Stimulated activated CD8-positive, alpha-beta memory T cell treated with anti-CD3 and anti-CD28 coated beads, Interleukin-7, amount 100 ng/mL, for 24 hours (primary cell): ENCODE measurements at places on chromosomes 4 and X.

DNA sequence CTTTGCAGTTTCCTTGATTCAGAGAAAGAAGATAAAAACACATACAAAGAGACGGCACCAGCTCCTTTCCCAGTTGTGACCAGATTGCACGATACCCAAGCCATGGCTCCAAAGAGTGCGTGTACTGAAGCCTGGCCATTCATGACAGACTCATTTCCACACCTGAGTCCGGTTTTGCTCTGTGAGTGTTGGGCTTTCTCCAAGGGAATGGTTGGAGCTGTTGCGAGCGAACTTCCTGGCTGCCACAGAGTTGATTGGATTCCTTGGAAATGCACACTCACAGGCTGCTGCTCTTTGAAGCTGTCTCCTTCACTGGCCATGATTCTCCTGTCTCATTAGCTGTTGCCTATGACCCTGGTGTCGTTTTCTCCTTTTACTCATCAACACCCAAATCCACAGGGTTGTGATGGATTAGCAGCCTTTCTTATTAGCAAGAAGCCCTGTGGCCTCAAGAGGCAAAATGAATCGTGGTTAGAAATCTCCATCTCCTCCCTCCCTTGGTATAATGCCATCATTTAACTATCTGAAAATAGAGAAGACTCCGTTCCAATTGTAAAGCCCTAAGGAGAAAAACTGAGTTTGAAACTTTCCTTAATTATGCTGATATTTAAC is 43.9 kb upstream of the BBS12 start:
- no peak for DNase-seq

- DNase-seq = no peak
Observed at GRCh38 chr4:54384563-54384962, 155.5 kb downstream of the PDGFRA start.

GRCh38 chrX:11944501-11944900 is 186.5 kb downstream of the MSL3 start:
- DNase-seq = no peak

DNA sequence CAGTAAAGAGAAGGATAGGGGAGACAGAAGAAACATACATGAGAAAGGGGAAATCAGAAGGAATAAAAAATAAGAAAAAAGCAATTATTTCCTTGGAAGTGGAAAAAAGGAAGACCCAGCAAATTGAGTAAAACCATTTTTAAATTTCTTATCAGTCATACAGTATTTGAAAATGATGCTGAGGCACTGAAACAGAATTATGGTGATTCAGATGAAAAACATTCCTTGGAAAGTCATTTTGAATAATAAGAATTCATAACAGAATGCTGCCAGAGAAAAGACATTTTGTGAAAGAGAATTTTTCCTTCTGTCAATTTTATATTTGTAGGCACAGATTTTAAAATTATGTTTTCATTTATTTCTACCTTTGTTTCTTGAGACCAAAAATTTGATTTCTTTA is 895.5 kb upstream of the EPHA5 start:
- DNase-seq = no peak

DNA sequence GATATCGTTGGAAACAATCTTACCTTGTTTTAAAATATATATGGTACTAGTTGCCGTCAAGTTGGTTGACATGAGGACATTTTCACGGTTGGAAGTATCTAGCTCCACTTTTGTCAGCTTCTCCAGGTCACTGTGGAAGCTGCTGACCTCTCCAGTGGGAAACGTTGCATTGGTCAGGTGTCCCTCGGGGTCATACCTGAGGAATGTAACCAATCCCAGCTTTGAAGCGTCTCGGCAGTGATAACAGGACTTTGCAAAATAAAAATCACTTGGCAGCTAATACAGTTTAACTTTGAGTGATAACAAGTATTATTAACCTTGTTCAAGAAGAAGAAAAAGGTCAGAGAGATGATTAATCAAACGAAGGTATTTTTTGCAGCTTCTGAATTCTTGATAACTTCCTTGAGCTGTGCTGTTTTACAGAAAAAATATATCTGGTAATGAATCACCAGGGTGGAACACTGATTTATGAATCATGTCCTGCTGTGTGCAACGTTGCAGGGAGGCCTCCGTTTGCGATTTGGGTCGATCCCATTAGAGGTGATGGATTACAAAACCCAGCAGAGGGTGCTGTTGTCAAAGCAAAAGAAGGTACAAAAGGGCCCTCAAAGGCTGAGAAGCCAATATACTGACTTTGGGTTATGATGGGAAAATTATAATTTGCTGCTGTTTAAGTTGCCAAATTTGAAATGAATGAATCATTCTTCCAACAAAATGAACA is 60.1 kb downstream of the SH2D1A start:
- DNase-seq = peak; percentile 21

GRCh38 chr4:2084316-2084715 is 25.2 kb downstream of the NAT8L start:
- no peak for DNase-seq

DNA sequence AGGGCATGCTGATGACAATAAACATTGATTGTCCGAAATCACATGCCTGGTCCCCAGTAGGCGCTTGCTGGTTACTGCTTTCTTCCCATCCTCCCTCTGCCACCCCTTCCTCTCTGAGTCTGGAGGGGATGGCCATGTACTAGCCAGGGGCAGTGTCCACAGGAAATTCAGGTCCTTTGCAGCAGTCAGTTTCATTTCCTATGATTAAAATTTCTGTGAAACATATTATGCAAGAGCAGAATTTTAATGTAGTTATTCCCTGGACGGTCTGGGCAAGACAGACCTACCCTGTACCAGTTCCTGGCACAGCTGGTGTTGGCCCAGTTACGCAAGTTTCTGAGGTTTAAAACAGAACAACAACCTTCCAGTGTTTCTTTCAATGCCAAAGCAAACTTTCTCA is 28.2 kb upstream of the TLR2 start:
- DNase-seq = no peak

GRCh38 chr4:147643616-147644015 is 26.4 kb downstream of the TMEM184C start:
- DNase-seq = no peak

DNA sequence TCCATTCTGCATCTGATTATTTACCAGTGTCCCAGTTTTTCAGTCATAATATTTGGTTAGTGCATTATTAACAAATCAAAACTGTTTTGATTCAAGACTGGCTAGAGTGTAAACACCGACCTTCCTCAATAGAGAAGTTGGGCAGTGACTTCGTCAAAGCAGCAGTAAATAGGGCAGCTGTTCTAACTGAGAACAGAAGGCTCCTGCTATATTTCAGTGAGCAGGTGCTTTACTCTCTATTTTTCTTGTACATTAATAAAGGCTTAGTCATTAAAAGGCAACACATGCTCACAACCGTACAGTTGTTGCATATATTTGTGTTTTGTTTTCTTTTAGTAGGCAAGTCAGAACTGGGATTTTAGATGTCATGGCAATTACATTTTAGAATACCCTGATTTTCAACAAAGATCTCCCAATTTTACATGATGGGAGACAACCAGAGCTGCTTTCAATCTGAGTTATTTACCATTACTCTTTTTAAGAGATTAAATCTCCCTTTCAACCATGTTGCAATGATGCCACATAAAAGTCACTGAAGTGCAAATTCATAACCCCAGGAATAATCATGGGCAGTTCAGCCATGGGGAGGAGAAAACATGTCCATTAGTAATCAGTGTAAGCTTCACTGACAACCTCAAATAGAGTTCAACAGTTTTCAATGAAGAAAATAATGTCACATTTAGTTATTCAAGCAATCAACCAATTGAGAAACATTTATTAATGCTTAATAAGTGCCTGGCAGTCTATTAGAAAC is 233.3 kb downstream of the NDST4 start:
- no peak for DNase-seq

- DNase-seq = no peak
Observed at GRCh38 chr4:10722957-10723356, 38.4 kb upstream of the CLNK start.

- DNase-seq = no peak
Observed at GRCh38 chr4:36320117-36320896, 38.9 kb downstream of the DTHD1 start.

DNA sequence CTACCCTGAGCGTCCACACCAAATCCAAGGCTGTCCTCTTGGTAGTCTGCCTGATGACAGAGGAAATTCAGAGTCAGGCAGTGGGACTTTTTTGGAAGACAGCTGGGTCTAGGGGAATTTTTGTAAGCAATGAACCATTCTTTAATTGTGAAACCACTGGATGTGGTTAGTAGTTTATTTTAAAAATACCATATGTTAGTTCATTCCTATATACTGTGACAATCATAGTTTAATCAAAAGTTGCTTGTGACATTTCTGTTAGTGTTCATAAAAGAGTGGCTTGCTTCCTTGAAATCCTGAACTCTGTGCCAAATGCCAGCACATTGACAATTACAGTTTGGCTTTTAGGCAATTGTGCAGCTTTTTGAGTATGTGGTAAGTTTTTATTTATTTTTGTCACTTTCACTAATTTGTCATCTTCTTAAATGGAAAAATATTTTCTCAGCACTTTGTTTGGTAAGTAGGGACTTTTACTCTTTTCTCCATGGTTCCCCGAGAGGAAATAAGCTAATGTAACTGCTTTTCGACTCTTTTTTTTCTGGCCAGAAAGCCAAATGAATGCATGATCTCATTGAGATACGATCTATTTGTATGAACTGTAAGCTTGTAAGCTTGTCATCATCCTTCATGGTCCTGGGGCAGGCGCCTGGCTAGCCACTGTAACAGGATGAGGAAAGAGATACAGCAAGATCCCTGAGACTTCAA is 72.6 kb upstream of the SLC4A4 start:
- no peak for DNase-seq

- no peak for DNase-seq
Observed at GRCh38 chr4:89567936-89568335, 260.3 kb upstream of the GPRIN3 start.
